ENCODE measurements at places on chromosomes 11 and 22.

DNA sequence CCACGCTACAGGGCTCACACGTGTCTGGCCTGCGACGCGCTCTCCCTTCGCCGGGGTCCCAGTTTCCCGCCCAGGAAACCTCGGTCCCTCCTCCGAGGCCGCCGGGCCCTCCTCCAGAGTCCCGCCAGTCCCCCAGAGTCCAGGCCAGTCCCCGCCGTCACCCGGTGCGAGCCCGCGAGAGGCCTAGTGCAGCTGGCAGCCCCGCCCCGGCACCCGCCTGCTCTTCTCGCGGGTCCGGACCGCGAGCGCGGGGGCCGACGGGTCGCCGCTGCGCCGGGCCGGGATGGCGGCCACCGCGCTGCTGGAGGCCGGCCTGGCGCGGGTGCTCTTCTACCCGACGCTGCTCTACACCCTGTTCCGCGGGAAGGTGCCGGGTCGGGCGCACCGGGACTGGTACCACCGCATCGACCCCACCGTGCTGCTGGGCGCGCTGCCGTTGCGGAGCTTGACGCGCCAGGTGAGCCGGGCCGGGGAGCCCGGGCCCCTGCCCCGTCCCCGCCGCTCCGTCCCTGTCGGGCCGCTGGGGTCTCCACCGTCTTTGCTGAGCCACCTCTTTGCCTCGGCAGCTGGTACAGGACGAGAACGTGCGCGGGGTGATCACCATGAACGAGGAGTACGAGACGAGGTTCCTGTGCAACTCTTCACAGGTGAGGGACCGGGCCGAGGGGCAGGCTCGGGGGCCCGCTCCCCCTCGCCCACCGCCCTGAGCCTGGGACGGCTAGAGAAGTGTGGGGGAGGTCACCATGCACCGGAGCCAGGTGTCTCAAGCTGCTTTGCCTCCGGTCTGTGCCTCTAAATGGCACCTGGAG, at the start of gene PTPMT1:
TSS of gene PTPMT1 (plus strand) at position 260 of the 809 bp plus-strand sequence. CDS start at position 284, 24 bp downstream.
- DNase-seq, result peak; percentile 84

- no peak for DNase-seq
Observed at GRCh38 chr11:34651551-34651950, 30.7 kb downstream of the EHF start.

DNA sequence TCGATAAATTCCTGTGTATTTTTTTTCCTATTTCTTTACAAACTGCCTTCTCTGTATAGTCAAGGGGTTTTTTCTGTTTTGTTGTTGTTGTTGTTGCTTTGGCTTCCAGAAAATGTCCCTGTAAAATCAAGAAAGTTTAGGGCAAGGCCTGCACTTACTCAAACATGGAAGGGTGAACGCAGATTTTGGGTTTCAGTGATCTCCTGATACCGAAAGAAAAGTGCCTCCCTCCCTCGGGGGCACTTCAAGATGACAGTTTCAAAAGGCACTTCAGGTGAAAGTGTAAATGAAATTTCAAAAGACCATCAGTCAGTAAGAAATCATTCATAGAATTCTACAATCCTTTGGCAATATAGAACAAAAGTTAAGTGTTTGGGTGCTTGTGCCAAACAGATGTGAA, 43.4 kb upstream of the TMPRSS4 start:
- no peak for DNase-seq

- no peak for DNase-seq
Observed at GRCh38 chr11:106070606-106071005, 6.5 kb downstream of the KBTBD3 start.

- DNase-seq, result peak; percentile 11
Observed at GRCh38 chr11:7645206-7645605, 28.1 kb downstream of the CYB5R2 start.

- DNase-seq, result no peak
Observed at GRCh38 chr11:57015679-57016078, 27.0 kb downstream of the OR5AK2 start.

DNA sequence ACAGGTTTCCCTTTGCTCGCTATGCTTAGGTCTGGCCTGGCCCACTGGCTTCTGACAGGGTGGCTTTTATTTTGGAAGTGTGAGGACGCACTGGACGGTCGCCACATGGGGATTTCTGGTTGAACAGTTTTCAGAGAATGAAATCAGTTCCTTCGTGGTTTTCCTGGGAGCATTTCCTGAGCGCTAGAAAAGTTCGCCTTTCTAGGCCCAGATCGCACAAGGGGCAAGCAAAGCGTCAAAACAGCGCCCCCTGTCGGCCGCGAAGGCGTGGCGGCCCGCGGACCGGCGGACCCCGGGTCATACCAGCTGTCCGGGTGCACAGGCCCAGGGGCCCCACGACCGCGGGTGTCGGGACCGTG, 12.7 kb upstream of the CYP2R1 start:
- DNase-seq, result peak; percentile 56

GRCh38 chr11:5837695-5838094, 4.0 kb downstream of the OR52E6 start:
- DNase-seq, result no peak

GRCh38 chr22:43319661-43320486, 23.3 kb downstream of the SCUBE1 start:
- DNase-seq, result peak; percentile 35
